Hematopoietic multipotent progenitor cell treated with erythropoietin and hydrocortisone succinate and interleukin-3 and kit ligand, for 17 days (in vitro differentiated cells): ENCODE measurements at places on chromosomes 16 and 17.
A peak's percentile ranks its signal among the peaks of the same experiment; 100 is the strongest.

DNA sequence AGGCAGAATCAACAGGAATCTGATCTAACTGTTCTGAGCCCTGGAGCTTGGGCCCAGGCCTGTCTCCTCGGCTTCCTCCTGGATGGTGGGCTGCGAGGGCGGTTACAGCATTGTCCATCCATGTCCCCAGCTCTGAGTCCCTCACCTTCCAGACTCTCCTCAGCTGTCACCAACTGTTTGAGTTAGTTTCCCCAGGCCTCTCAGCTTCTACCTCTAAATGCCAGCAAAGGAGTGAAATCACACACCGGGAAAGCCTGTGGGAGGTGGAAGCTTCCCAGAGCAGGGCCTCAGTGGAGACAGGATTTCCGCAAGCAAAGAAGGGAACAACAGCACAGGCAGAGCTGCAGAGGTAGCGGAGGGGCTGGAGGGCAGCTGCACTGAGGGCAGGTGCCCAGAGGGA lies 9.4 kb upstream of the PRPSAP2 start:
- DNase-seq = no peak

- peak; percentile 73 for DNase-seq
Observed at GRCh38 chr17:33858682-33859081, 396.4 kb upstream of the CCL2 start.

GRCh38 chr17:51888816-51889215 lies 269.7 kb downstream of the CA10 start:
- DNase-seq = no peak

GRCh38 chr16:8576141-8577004 lies 13.9 kb downstream of the TMEM114 start:
- DNase-seq = no peak

GRCh38 chr16:65413861-65414260 lies 292.0 kb upstream of the CDH11 start:
- DNase-seq = no peak

GRCh38 chr17:3556916-3557767 lies 470 bp downstream of the TRPV3 start:
- no peak for DNase-seq

GRCh38 chr16:10027553-10027952 lies 154.7 kb downstream of the GRIN2A start:
- DNase-seq = no peak

- DNase-seq = peak; percentile 55
Observed at GRCh38 chr17:57523926-57524632, 221.0 kb downstream of the CCDC182 start.

GRCh38 chr17:48439110-48439850 lies 9.3 kb upstream of the SKAP1 start:
- no peak for DNase-seq

DNA sequence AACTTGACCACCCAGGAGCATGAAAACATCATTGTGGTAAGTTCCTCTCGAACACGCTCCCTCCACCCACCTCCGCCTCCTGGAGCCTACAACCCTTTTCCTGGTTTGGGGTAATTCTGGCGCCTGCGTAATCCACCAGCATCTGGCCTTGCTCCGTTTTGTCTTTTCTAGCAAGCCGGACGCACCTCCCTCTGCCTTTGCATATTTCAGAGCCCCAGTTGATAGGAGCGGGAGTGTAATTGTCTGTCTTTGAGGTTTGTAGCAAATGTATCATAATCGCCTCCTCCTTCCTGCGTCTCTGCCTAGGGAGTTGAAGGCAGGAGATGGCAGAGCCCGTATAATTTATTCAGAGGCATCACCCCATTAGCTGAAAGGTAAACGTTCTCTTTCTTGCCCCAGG lies 121.3 kb upstream of the PLCG2 start:
- no peak for DNase-seq

GRCh38 chr17:14474591-14474990 lies 173.7 kb downstream of the HS3ST3B1 start:
- DNase-seq = no peak

- DNase-seq = no peak
Observed at GRCh38 chr16:63461248-63461841, 1425.1 kb upstream of the CDH8 start.

GRCh38 chr16:55836158-55836611 lies 3.3 kb upstream of the CES1 start:
- DNase-seq = no peak

GRCh38 chr17:82315703-82316358 lies 1.6 kb downstream of the CD7 start:
- no peak for DNase-seq

DNA sequence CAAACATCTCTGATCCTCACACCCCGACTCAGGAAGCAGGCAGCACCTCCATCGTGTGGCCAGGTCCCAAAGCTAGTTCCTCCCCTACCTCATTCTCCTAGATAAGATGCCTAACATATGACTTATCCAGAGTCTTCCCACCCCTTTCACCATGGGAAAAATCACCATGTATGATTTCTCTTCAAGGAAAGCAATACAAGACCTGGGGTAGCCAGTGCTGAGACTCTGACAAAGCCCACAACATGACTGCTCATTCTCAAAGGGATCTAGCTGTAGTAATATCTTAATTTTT lies 45.1 kb downstream of the CMTM4 start:
- no peak for DNase-seq
